Glomerular endothelial cell (primary cell): ENCODE measurements at places on chromosomes 12 and 14. TPM values are rescaled to one million over a fixed set of nuclear protein-coding genes. Genes with fewer than 3 reads are reported as not detected.

Gene BRI3BP
- total RNA-seq, result 4.0 and 5.5 TPM in 2 replicates

GRCh38 chr12:116015525-116015924, 262.0 kb downstream of the MED13L start:
- no peak for DNase-seq

Gene ZNF140
- total RNA-seq, result 10.0 and 15.5 TPM in 2 replicates

Gene KIF5A
- 0.06 and 0.10 TPM in 2 replicates for total RNA-seq

Gene C12orf42
- not detected in 2 replicates for total RNA-seq

DNA sequence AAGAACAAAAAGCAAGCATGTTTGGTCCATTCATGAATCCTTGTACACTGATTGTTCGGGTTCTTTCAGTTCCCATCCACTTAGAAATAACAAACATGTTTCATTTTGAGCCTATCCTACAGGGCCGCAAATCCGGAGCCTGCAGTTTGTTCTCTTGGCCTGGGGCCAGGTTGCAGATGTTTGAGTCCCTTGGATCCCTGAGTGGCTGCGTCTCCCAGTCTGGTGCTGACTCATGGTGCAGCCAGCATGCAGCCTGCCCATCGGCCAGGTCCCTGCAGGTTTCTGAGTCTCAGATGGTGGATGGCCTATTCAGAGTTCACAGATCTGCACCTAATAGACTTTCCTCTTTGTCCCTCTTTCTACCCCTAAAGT, 1.9 kb upstream of the DYNC1H1 start:
- DNase-seq, result no peak

- DNase-seq, result no peak
These were observed 15.6 kb downstream of the SMUG1 start for GRCh38 chr12:54173066-54173726.

Gene MUCL1
- not detected in 2 replicates for total RNA-seq

Gene SLC17A8
- total RNA-seq, result not detected in 2 replicates

Gene MED6
- 24.0 and 26.8 TPM in 2 replicates for total RNA-seq

Gene CCDC177
- total RNA-seq, result not detected in 2 replicates
